ENCODE measurements at places on chromosomes 6 and 20. TPM values are rescaled to one million over a fixed set of nuclear protein-coding genes. Genes with fewer than 3 reads are reported as not detected.

The IL17A gene
- total RNA-seq: not detected

The DSP gene
- 85.0 TPM for total RNA-seq

The KHDC1L gene
- not detected for total RNA-seq

The EPPIN gene
- total RNA-seq: not detected

The PTK7 gene
- 26.4 TPM for total RNA-seq

The RAB23 gene
- 5.6 TPM for total RNA-seq

The MEP1A gene
- not detected for total RNA-seq

The SLC17A9 gene
- total RNA-seq: 4.9 TPM

The FERMT1 gene
- total RNA-seq: 3.0 TPM

The MROH8 gene
- total RNA-seq: 0.78 TPM

Data from body of pancreas (tissue), 4 donors.